WTC11 (cell line): ENCODE measurements at places on chromosomes 2 and 18.

- 0 out of 2 replicates have a peak, but pooled peaks cover 2% of the 10 kb centered on the region for H3K36me3 ChIP-seq
- H3K27me3 ChIP-seq, result peaks cover 8% of the 10 kb centered on the region; the same call in 1 of the 2 replicates
- no peak for DNase-seq
- H3K27ac ChIP-seq, result no peak overlapping the region
- H3K4me3 ChIP-seq, result no peak overlapping the region
Measured at GRCh38 chr2:196073521-196073920, 4.9 kb upstream of the DNAH7 start.

DNA sequence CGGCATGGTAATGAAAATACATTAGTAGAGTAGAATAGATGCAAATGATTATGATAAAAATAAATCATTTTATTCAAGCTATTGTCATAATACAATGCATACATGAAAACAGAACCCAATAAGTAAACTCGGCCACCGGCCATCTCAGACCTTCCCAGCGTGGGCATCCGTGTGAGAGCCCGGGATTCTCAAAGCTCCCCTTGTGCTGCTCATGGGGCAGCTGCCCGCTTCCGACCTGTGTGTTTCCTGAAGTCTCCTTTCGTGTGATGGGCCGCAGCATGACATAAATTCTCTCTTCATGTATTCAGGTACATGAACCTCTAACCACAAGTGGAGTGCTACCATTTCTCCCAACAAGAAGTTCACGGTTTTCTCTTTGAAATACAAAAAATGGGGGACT lies 13.5 kb upstream of the CNDP2 start:
- H3K27me3 ChIP-seq, result no peaks in the 10 kb centered on the region
- no peak overlapping the region for H3K4me3 ChIP-seq
- no peaks in the 10 kb centered on the region for H3K36me3 ChIP-seq
- H3K4me1 ChIP-seq, result peaks cover 5% of the 10 kb centered on the region; the same call in 1 of the 2 replicates

DNA sequence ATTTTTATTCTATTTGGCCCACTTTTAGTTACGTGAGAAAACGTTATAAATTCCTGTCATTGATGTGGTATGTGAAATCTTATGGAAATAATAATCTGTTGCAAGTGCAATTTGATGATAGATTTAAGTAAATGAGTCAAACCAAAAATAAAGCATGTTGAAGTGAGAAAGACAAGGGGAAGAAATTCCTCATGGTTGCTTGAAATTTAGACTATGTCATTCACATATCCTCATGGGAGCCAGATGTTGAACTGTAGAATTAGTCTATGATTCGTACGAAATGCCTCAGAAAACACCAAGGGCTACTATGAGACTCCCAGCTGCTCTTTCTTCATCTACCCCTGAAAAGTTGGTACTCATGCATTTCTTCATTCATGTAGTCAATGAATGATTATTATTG lies 55.7 kb downstream of the KLHL14 start:
- no peaks in the 10 kb centered on the region for H3K27me3 ChIP-seq
- no peak for DNase-seq
- H3K4me1 ChIP-seq, result peaks cover 6% of the 10 kb centered on the region
- no peak overlapping the region for H3K27ac ChIP-seq
- no peak overlapping the region for H3K4me3 ChIP-seq
- H3K36me3 ChIP-seq, result no peaks in the 10 kb centered on the region

GRCh38 chr2:109446278-109447131 lies 167.3 kb downstream of the SEPTIN10 start:
- no peak overlapping the region for H3K27ac ChIP-seq
- DNase-seq, result no peak
- H3K4me3 ChIP-seq, result no peak overlapping the region
- H3K4me1 ChIP-seq, result no peaks in the 10 kb centered on the region
- peaks cover 28% of the 10 kb centered on the region for H3K36me3 ChIP-seq

DNA sequence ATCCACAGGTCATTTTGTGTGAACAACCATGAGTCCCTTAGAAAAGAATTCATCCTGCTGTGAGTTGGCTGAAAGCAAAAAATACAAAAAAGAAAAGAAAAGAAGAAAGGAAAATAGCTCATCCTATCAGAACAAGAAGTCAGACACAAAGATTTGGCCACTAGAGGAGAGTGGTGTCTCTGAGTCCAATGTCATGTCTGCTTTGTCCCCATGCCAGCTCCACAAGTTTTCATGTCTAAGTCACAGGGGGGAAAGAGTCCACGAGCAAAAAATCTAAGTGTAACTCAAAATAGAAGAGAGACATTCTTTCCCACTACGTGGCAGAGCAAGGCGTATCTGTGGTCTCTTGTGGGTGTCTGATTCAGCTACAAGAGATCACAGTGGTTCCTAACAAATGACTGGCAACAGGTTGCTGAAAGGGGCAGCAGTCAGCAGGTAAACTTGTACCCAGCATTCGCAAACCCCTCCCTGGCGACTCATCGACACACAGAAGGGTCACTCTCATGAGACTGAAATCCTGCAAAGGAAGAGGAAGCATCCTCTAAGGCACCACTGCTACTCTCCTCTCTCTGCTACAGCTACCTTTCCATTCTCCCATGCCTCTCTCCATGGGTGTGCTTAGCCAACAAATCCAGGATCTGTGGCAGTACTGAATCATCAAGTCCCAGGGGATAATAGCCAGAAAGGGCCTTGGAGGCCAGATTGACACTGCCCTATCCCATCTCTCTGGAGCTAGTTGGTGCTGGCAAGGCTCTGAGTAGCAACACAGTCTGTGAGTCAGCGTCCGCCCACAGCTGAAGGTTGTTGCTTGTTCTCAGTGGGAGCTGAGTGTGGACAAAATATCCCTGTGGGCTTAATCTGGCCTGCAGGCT lies 123.0 kb upstream of the SLC39A10 start:
- H3K4me1 ChIP-seq, result peaks cover 11% of the 10 kb centered on the region
- no peaks in the 10 kb centered on the region for H3K36me3 ChIP-seq
- H3K27ac ChIP-seq, result no peak overlapping the region
- H3K27me3 ChIP-seq, result no peaks in the 10 kb centered on the region

- H3K27me3 ChIP-seq, result no peaks in the 10 kb centered on the region
- H3K27ac ChIP-seq, result no peak overlapping the region
- DNase-seq, result no peak
- H3K4me1 ChIP-seq, result peaks cover 2% of the 10 kb centered on the region; the same call in 1 of the 2 replicates
Measured at GRCh38 chr2:65798641-65799040, 366.2 kb upstream of the SPRED2 start.

- no peak overlapping the region for H3K27ac ChIP-seq
- no peak overlapping the region for H3K4me3 ChIP-seq
- peaks cover 2% of the 10 kb centered on the region; the same call in 1 of the 2 replicates for H3K4me1 ChIP-seq
- no peak for DNase-seq
- H3K36me3 ChIP-seq, result no peaks in the 10 kb centered on the region
Measured at GRCh38 chr2:168157926-168158325, 89.5 kb downstream of the STK39 start.
